GM12891 (cell line): ENCODE measurements at places on chromosomes 16 and 17.

GRCh38 chr17:43877451-43878155, 29.7 kb downstream of the MPP2 start:
- no peak for DNase-seq

GRCh38 chr16:86549076-86549892, 5.8 kb downstream of the MTHFSD start:
- DNase-seq = no peak

DNA sequence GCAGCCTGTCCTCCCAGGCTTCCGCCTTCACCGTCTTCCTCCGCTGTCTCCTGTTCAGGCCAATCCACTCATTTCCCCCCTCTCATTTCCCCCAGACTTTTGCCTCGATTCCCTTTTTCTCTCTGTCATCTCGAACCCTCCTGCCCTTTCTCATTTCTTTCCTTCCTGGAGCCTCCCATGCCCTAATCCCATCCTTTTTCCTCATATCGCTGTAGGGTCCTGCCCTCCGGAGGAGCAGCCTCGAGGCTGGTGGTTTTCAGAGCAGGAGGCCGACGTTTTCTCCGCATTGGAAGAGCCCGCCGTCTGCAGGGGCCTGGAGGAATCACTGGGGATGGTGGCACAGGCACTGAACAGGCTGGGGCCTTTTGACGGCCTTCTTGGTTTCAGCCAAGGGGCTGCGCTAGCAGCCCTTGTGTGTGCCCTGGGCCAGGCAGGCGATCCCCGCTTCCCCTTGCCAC, 597 bp downstream of the OVCA2 start:
- DNase-seq = no peak

- no peak for DNase-seq
These were observed 521 bp upstream of the G6PC3 start for GRCh38 chr17:44069974-44070454.

- no peak for DNase-seq
These were observed 31.0 kb downstream of the COX11 start for GRCh38 chr17:54937426-54937825.

DNA sequence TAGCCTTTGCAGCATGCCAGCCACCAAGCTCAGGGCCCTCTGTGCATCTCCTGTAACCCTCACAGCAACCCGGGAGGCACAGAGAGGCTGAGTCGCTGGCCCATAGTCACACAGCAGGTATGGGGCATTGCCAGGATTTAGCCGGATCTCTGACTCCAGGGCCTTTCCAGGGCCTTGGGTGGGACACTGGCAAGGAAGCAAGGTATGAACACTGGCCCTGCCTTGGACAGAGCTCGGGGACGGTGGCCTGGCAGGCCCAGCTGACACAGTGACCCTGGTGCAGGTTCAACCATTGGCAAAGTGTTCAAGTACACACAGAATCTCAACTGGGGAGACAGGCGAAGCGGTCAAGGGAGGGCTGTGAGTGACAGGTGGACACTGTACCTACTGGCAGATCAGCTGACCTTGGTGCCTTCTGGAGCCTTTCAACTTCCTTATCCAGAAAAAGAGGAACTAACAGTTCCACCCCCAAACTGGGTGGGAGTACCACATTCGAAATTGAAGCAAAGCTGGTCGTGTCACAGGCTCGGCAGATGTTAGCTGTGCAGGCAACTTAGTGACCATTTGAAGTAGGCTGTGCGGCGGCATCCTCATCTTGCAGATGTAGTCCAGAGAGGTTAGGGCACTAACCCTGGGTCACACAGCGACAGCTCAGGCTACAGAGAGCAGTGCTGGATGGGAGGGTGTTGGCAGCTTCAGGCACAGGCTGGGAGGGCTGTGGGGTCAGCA, 287.4 kb downstream of the SEC14L1 start:
- DNase-seq = no peak

- DNase-seq = peak; percentile 22
These were observed 652 bp downstream of the VPS35L start for GRCh38 chr16:19555938-19556771.

GRCh38 chr16:88700636-88701482, 5.3 kb downstream of the RNF166 start:
- peak; percentile 95 for DNase-seq

GRCh38 chr17:7838090-7839075, 4.4 kb downstream of the KDM6B start:
- DNase-seq = no peak

DNA sequence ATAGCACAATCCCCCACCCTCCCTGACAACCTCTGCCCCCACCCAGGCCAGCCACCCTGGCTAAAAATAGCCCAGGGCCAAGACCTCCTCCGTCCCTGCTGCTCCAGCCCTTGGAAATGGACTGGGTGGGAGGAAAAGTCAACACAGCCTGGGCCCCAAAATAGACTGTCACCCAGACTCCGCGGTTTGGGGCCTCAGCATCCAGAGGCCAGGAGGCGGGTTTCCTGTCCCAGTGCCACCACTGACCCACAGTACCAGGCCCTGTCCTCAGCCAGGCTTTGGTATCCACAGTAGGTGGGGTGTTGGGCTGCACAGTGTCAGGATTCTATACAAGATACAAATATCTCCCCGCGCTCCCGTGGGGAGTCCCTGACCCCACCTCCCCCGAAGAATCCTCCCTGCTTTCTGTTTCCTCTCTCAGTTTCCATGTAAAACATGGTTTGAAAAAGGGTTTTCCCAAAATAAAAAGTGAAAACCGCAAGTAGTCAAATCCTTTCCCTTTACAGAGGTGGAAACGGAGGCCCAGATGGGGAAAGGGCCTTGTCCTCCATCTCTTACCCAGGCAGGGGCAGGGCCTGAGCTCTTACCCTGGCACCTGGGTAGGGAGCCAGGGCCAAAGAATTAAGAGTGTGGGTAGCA, 20.1 kb downstream of the CPNE2 start:
- no peak for DNase-seq

- no peak for DNase-seq
These were observed 14.5 kb downstream of the CD300LB start for GRCh38 chr17:74516561-74517328.

DNA sequence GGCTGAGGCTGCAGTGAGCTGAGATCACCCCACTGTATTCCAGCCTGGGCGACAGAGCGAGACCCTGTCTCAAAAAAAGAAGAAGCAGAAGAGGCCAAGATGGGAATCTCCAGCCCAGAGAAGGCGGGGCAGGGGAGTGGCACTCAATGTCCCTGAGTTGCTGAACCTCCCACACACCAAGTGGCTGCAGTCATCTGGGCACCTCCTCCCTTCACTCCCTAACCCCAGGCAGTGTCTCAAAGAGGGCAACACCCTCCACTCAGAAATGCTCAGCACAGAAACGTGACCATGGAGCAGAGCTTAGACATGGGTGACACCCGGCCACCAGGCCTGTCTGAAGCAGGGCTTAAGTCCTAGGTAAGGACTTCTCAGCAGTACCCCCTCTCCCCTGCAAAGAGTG, 36.3 kb upstream of the BCAR1 start:
- no peak for DNase-seq

GRCh38 chr17:81934098-81934757, 2.9 kb downstream of the PYCR1 start:
- no peak for DNase-seq

- no peak for DNase-seq
These were observed 17.6 kb downstream of the SPAG9 start for GRCh38 chr17:51103050-51103449.
